ENCODE measurements at places on chromosomes 12 and 14. TPM values are rescaled to one million over a fixed set of nuclear protein-coding genes. Genes with fewer than 3 reads are reported as not detected.

PROX2 gene
- not detected for total RNA-seq

ISM2 gene
- 0.11 TPM for total RNA-seq

HHIPL1 gene
- 4.5 TPM for total RNA-seq

ADAMTS20 gene
- not detected for total RNA-seq

SLC6A13 gene
- total RNA-seq = not detected

KCNMB4 gene
- total RNA-seq = 1.00 TPM

AACS gene
- total RNA-seq = 67.6 TPM

TRHDE gene
- 87.2 TPM for total RNA-seq

MMP19 gene
- 5.2 TPM for total RNA-seq

CLEC14A gene
- total RNA-seq = 2.4 TPM

PLEKHH1 gene
- total RNA-seq = 0.62 TPM

Data from uterine smooth muscle cell (primary cell).